ENCODE measurements at places on chromosomes 6 and 20. TPM values are rescaled to one million over a fixed set of nuclear protein-coding genes. Genes with fewer than 3 reads are reported as not detected.

Gene RAB32
- 67.7 TPM for total RNA-seq

Gene CLIC5
- total RNA-seq, result under 0.01 TPM

Gene MYCT1
- total RNA-seq, result 112 TPM

Gene NMBR
- not detected for total RNA-seq

Gene SPACA1
- not detected for total RNA-seq

Gene MRPL18
- 69.4 TPM for total RNA-seq

Gene EPPIN
- not detected for total RNA-seq

Gene SYCP2
- 3.1 TPM for total RNA-seq

Gene TCF21
- total RNA-seq, result not detected

Gene C6orf15
- not detected for total RNA-seq

Gene GJA10
- not detected for total RNA-seq

Gene TRERF1
- 0.17 TPM for total RNA-seq

- no peak for DNase-seq
Observed at GRCh38 chr20:50271176-50271575, 80.5 kb downstream of the CEBPB start.

DNA sequence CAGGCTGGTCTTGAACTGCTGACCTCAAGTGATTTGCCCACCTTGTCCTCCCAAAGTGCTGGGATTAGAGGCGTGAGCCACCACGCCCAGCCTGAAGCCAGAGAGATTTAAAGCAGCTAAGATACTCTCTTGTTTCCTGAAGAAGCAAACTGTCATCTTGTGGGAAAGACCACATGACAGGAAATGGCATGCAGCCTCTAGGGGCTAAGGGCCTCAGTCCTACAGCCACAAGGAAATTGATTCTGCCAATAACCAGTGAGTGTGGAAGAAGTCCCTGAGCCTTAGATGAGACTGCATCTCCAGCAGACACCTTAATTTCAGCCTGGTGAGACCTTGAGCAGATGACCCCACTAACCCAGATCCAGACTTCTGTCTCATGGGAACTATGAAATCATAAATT lies 40.9 kb downstream of the KIZ start:
- DNase-seq, result no peak

GRCh38 chr6:28002161-28002560 lies 45.1 kb downstream of the OR2B6 start:
- no peak for DNase-seq

DNA sequence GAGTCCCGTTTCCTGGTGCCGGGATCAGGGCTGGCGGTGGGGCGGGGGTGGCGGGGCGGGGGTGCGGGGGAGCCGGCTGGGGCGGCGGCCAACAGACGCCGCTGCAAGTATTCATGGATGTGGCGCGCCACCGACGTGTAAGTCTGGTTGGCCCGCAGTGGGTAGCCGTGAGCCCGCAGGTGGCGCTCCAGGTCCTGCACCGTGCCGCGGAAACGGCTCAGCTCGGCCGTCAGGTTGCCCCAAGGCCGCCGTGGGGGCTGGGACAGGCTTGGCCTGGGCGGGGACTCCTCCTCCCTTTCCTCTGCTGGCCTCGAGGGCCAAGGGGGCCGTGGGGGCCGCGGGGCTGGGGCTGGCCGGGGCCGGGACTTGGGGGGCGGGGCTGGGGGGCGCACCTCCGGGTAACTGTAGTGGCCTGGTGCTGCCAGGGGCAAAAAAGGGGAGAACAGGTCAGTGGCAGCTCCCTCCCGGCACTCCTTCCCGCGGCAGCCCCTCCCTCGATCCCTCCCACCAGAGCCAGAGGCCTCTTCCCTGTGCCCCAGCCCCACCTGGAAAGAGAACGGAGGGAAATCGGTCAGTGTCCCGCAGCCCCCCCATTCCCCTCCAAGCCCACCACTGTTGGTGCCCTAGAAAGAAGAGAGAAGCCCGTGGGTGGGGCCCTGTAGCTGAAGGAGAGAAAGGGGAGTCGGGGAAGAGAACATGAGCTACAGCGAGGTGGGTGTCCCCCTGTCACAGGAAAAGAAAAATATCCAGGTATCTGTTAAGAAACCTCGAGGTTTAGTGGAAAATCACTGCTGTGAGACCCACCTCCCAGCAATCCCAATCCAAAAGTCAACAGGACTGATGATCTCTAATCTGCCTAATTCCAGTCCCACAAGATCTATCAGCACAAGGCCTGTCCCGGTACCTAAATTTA lies 21.3 kb downstream of the TNXB start:
- DNase-seq, result peak; percentile 88

GRCh38 chr20:6388671-6389197 lies 265.9 kb upstream of the FERMT1 start:
- DNase-seq, result no peak

DNA sequence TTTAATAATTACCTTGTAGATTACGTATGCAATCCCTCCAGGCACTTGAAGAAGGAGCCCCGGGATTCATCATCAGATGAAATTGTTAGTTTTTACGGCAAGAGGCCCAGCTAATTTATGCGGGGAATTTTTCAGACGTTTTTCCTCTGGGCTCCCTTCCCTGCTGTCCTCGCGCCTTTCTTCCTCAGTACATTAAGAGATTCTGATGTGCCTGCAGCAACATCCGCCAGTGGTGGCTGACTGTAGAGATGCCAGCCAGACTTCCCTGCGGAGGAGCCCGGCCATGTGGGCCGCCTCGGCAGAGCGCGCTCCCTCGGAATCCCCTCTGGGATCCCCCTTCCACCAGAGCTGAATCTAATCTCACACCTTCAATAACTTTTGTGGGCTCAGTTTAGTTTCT lies 46.4 kb upstream of the POU3F2 start:
- no peak for DNase-seq

GRCh38 chr20:575230-575629 lies 31.6 kb upstream of the CSNK2A1 start:
- no peak for DNase-seq

- DNase-seq, result no peak
Observed at GRCh38 chr6:35436071-35436857, 15.9 kb upstream of the FANCE start.

DNA sequence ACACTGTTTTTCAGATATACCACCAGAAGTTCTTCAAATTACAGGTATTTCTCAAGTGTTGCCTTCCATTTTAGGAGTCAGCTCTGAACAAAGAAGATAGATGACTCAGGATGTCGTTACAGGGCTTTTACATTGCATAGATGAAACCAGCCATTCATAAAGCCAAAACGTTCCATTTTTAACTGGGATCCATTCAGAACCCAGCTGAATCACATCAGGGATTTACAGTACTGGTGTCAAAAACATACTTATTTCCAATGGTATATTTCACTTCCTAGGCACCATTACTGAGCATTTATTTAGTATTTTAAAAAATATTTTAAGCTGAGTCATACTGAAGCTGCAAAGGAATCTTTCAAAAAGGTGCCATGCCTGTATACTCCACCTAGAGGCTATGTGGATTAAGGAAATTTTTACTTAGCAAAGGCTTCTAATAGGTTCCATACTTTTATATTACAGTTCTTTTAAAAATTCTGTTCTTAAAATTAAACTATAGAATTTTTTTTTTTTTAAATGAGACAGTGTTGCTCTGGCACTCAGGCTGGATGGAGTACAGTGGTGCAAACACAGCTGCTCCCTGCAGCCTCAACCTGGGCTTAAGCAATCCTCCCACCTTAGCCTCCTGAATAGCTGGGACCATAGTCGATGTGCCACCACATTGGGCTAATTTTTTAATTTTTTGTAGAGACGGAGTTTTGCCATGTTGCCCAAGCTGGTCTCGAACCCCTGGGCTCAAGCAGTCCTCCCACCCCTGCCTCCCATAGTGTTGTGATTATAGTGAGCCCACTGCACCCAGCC lies 2.6 kb downstream of the ASF1A start:
- DNase-seq, result peak; percentile 72

DNA sequence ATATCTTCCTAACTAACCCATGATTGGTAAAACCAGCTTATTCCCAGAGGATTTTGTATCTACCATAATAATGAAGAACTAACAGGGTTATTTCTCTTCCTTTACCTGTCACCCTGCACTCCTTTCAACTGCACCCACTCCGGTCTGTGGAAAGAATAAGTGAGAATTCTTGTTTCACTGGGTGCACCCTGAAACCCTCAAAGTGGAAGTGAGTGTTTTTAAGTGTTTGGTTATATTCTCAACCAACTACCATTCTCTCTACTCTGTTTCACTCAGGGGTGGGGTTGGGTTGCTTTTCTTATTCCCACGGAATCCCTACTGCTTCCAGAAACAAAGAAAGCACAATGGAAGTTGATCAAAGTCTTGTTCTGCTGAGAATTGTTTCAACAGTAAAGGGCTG lies 42.6 kb upstream of the KHDRBS2 start:
- DNase-seq, result no peak

GRCh38 chr6:110526726-110527125 lies 50.3 kb upstream of the SLC22A16 start:
- DNase-seq, result no peak

- DNase-seq, result peak; percentile 99
Observed at GRCh38 chr6:32393665-32394420, 13.1 kb downstream of the BTNL2 start.

- peak; percentile 40 for DNase-seq
Observed at GRCh38 chr6:127177030-127177922, 58.8 kb downstream of the RSPO3 start.

DNA sequence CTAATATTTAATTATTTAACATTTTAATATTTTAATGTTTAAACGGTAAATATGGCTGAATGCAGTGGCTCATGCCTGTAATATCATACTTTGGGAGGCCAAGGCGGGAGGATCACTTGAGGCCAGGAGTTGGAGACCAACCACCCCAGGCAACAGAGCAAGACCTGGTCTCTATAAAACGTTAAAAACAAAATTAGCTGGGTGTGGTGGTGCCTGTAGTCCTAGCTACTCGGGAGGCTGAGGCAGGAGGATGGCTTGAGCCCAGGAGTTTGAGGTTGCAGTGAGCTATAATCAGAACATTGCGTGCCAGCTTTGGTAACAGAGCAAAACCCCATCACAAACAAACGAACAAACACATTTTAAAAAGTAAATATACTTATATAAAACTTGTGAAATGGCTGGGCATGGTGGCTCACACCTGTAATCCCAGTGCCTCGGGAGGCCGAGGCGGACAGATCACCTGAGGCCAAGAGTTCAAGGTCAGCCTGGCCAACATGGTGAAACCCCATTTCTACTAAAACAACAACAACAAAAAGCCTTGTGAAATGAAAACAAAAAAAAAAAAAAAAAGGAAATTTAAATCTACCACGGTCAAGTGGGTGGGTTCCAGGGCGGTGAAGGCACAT lies 8.2 kb downstream of the SRXN1 start:
- no peak for DNase-seq

- DNase-seq, result no peak
Observed at GRCh38 chr20:52049001-52049731, 142.4 kb downstream of the ZFP64 start.

DNA sequence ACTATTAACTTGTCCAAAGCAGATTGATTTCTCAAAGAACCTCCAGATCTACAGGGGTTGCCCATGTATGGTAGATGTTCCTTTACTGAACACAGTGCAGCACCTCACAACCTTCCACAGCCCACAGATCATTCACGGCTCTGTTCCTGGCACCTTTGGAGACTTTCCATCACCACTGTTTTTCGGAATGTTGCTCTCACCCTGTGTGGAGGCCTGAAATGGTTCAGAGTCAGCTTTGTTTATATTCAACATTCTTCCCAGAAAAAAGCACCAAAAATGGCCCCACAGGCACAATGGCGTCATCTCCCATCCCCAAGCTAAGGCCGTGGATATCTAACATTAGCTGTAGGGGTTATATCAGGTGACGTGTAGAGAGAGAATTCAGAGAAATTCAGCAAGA lies 74.7 kb downstream of the DHX35 start:
- DNase-seq, result no peak

- peak; percentile 67 for DNase-seq
Observed at GRCh38 chr6:121932076-121932991, 467.1 kb upstream of the HSF2 start.

- DNase-seq, result no peak
Observed at GRCh38 chr6:70764706-70765105, 97.0 kb downstream of the SMAP1 start.

DNA sequence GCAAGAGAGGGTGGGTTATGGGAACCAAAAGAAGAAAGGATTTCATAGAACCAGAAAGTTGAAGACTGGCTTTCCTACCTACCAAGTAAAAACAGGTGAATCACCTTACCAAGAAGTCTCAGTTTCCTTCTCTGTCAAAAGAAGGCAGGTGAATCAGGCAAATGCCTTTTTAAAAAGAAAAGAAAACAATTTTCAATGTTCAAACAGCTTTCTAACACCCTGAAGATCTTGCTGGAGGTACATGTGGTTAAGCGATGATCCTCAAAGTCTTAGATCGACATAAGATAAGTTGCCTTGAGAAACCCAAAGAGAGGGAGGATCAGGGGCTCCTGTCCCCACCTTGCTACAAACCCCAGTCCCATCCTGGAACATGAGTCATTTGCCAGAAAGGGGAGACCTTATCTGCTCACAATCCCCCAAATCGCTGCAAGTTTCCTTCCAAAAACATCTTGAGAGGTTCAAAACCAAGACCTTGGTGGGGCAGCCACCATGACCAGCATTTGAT lies 71.6 kb downstream of the NFATC2 start:
- no peak for DNase-seq

DNA sequence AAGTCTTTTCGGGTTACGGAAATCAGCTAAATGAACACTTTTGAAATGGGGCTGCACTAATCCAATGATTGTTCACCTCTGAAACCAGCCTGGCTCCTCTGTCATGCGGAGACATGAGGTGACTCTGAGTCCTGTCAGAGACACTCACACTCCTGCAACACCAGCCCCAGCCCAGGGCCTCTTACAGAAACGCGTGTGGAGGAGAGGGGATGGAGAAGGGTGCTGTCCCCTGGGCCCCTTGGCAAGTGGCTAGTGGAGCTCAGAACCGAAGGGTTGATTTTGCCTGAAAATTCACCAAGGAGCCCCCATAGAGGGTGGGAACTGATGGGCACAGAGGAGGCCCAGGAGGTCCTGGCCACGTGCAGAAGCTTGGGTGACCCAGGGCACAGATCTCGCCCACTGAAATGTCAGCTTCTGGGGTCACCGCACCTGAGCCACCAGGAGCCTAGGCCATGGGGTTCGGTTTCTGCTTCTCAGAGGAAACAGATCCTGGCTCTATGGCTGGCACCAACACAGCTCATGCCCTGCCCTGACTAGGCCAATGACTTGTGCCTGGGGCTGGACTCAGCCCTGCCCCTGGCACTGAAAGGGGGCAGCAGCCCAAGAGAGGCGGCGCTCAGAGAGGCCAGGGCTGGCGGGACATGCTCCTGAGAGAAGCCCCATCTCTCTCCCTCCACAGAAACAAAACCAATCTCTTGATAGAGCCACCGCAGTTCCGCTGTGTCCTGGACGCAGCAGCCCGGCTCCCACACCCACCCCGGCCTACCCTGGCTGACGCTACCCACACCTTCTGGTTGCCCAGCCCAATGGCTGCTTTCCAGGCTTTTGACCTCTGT lies 144.7 kb downstream of the ERMARD start:
- DNase-seq, result no peak

GRCh38 chr6:35728683-35729678 lies 7.9 kb upstream of the ARMC12 start:
- no peak for DNase-seq

GRCh38 chr6:81067057-81067456 lies 685.4 kb downstream of the TENT5A start:
- DNase-seq, result no peak

Data from dermis blood vessel endothelial cell (primary cell).